ENCODE measurements at places on chromosomes 2 and 18. TPM values are rescaled to one million over a fixed set of nuclear protein-coding genes. Genes with fewer than 3 reads are reported as not detected.

The SPC25 gene
- 21.9 TPM for total RNA-seq

The OTX1 gene
- total RNA-seq: 4.3 TPM

The MYO7B gene
- total RNA-seq: 0.13 TPM

The MSH2 gene
- total RNA-seq: 47.8 TPM

The CCL20 gene
- total RNA-seq: 7.2 TPM

The PLCD4 gene
- total RNA-seq: 0.31 TPM

The FEV gene
- total RNA-seq: not detected

The LRATD1 gene
- not detected for total RNA-seq

The ST8SIA3 gene
- total RNA-seq: not detected

The UNC80 gene
- not detected for total RNA-seq

The POTEJ gene
- not detected for total RNA-seq

The ITGB6 gene
- total RNA-seq: 0.89 TPM

The TMEM131 gene
- 13.1 TPM for total RNA-seq
